ENCODE measurements at places on chromosomes 5 and 9.

DNA sequence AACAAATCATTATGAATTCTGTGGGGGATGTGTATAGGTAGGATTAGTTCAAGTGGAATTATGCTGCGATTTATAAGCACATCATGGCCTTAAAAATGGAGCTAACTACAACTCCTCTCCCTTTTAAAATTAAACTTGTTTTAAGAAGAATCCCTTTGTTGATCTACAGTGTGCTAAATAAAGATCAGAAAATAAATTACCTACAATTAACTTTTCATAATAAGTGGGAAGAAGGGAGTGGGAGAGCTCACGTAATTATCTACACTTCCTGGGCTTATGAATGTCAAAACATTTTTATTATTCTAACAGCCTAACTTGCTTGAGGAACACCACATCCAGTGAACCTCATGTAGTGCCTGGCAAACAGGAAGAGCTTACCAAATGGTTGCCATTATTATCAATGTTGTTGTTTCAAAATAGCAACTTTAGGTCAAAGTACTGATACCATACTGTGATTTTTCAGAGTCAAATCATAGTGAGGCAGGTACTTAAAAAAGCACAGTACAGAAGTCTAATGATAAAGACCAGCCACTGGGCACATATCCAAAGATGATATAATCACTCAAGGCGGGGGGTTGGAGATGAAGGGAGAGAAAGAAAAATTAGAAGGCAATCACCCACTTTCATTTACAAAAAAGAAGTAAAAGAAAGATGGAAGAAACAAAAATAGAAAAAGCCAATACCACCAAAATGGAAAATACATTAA, 174.0 kb downstream of the RAPGEF6 start:
- no peak for DNase-seq

DNA sequence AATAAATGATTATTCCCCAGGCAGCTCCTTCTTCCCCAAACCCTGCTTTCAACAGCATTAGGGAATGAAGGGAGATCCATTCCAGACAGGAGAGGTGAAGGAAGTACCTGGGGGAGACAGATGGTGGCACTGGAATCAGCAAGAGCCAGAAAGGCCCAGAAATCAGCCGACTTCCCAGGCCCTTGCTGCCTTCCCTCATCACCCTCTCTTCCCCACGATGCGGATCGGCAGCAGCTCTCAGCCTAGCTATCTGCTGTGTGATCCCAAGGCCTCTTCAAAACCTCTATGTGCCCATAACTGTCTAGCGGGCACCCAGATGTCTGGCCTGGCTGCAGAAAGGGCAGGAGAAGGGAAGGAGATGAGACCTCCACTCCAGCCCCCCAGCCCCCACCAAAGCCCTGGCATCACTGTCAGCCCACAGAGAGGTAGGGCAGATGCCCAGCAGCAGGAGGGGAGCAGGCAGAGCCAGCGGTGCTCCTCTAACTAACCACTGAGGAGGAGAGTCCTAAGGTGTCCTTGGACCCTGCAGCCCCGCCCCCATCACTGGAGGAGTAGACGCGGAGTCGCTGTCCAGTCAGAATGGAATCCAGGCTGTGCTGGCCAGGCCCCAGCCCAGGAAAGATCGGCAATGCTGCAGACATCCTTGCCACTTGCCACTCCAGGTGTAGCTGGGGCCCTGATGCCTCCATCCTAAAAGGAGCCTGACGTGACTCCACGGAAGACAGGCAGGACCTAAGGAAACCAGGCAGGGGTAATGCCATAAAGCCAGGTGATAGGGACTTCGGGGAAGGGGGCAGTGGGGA, 12.7 kb downstream of the CNTFR start:
- DNase-seq: no peak

GRCh38 chr9:72464857-72465592, 56.4 kb upstream of the TMC1 start:
- DNase-seq: no peak

- DNase-seq: no peak
These were observed 32.9 kb downstream of the FGD3 start for GRCh38 chr9:92980085-92980745.

DNA sequence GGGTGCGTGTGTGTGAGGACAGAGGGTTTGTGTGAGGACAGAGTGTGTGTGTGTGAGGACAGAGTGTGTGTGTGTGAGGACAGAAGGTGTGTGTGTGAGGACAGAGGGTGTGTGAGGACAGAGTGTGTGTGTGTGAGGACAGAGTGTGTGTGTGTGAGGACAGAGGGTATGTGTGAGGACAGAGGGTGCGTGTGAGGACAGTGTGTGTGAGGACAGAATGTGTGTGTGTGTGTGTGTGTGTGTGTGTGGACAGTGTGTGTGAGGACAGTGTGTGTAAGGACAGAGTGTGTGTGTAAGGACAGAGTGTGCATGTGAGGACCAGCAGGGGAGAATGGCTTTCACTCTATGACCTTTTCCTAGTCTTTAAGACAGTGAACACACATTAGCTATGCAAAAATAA, 63.1 kb upstream of the UBAC1 start:
- DNase-seq: no peak

DNA sequence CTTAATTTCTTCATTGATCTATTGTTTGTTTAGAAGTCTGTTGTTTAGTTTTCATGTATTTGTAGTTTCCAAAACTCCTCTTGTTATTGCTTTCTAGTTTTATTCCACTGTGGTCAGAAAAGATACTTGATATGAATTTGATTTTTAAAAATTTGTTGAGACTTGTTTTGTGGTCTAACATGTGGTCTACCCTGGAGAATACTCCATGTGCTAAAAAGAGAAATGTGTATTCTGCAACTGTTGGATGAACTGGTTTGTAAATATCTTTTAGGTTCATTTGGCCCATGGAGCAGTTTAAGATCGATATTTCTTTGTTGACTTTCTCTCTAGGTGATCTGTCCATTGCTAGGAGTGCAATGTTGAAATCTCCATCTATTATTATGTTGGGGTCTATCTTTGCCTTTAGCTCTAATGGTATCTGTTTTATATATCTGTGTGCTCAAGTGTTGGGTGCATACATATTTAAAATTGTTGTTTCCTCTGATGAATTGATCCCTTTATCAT, 150.6 kb upstream of the ATP10B start:
- DNase-seq: no peak

DNA sequence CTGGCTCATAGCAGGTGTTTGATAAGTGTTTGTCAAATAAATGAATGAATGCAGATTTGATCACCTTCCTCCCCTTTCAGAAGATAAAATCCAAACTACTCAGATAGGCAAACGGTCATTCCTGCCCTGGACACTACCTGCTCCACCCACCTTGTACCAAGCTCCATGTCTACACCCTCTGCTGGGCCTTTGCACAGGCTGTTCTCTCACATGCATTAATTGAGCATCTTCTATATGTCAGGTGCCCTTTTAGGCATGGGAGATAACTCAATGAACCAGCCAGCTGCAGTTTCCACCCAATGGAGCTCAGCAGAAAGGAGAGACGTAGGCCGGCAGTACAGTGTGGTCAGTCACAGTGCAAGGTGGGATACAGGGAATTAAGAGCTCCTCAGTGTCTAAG, 102.3 kb upstream of the CPEB4 start:
- DNase-seq: no peak

DNA sequence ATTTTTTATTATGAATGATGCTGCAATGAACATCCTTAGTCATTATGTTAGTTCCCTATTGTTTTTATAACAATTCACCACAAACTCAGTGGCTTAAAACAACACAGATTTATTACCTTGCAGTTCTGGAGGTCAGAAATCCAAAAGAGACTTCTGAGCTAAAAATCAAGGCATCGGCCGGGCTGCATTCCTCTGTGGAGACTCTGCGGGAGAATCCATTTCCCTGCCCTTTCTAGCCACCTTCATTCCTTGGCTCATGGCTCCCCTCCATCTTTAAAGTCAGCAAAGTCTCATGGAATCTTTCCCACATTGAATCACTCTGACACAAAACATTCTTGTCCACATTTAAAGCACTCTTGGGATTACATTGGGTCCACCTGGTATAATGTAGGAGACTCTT, 38.6 kb downstream of the SNX18 start:
- DNase-seq: no peak

DNA sequence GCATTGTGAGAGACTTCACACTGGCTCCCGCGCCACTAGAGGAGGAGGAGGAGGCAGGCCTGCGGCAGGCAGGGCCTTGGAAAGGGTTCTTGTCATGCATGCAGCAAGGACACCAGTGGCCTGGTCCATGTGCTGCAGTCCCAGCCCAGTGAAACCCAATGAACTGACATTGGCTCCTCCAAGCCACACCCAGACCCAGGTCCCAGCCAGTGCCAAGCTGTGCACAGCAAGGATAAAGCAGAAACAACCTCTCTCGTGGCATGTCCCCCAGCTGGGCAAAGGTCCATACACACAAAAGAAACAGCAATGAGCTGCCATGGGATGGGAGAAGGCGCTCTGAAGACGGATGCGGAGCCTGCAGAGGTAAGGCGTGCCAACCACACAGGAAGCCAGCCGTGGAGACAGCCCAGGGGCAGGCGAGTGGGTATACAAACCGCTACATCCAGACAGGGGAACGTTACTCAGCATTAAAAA, 89.2 kb downstream of the SEMA4D start:
- no peak for DNase-seq

DNA sequence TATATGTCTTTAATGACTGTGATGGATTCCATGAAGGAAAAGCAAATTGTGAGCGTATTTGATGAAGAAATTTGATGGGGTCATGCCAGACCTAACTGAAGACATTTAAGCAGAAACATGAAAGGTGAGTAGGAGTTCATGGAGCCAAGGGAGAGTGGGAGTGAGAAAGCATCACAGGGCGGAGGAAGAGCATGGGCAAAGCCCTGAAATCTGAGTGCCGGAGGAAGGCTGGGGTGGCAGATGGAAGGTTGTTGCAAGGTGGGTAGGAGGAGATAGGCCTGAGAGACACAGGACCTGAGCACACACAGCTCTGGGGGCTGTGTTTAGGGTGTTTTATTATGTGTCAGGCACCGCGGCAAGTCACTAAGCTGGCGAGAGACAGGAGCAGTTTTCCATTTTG, 100.3 kb upstream of the SPOCK1 start:
- no peak for DNase-seq

- DNase-seq: no peak
These were observed 1.2 kb downstream of the G3BP1 start for GRCh38 chr5:151772846-151773561.

GRCh38 chr9:38683336-38683735, 36.6 kb downstream of the FAM240B start:
- no peak for DNase-seq

- no peak for DNase-seq
These were observed 11.1 kb upstream of the CDC42SE2 start for GRCh38 chr5:131252824-131253171.

DNA sequence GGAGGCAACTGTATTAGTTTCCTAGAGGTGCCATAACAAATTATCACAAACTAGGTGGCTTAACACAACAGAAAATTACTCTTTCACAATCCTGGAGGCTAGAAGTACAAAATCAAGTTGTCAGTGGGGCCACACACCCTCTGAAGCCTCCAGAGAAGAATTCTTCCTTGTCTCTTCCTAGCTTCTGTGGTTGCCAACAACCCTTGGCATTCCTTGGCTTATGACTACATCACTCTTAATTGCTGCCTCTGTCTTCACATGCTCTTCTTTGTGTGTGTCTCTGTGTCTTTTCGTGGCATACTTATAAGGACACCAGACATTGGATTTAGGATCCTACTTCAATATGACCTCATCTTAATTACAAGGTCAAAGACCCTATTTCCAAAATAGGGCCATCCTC, 327.5 kb downstream of the CHSY3 start:
- DNase-seq: no peak

- no peak for DNase-seq
These were observed 553.2 kb downstream of the DTWD2 start for GRCh38 chr5:118435131-118435530.

GRCh38 chr9:14985419-14985818, 75.2 kb upstream of the FREM1 start:
- no peak for DNase-seq

DNA sequence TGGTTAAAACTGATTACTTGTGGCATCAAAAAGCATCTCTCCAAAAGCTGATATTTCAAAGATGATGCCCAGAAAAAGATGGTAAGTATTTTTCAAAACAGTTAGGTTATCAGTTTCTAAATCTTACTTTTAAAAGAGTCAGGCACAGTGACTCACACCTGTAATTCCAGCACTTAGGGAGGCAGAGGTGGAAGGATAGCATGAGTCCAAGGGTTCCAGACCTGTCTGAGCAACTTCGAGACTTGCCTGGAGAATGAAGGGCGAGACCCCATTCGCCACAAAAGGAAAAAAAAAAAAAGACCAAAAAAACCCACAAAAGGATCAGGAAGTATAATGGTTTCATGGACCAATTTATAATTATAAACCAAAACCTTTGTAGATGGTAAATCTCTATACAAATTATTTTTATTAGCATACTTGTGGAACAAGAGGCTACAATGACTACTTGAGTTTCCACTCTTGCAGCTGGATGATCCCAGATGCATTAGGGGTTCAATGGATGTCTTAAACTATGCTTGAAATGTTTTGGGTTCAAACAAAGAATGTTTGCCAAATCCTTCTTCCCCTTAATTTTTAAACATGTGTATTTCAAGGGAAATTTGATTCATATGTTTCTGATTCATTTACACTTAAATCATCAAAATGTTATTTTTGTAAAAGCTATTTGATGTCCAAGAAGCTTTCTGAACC, 96.1 kb downstream of the ADAMTSL1 start:
- no peak for DNase-seq

DNA sequence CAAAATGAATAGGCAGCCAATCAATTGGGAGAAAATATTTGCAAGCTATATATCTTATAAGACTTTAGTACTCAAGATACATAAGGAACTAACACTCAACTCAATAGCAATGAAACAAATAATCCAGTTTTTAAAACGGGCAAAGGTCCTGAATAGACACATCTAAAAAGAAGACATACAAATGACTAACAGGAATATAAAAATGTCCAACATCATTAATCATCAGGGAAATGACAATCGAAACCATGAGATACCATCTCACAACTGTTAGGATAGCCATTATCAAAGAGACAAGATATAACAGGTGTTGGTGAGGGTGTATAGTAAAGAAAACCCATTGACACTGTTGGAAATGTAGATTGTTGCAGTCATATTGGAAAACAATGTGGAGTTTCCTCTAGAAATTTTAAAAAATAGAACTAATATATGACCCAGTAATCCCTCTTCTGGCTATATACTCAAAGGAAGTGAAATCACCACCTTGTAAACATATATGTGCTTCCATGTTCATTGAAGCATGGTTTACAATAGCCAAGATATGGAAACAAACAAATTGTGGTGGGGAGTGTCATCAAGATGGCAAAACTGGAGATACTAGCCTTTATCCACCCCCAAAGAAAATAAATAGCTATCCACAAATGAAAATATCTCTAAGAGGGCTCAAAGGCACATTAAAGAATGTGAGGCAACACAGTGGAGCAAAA, 13.9 kb upstream of the BTNL3 start:
- no peak for DNase-seq

GRCh38 chr9:114995681-114996221, 65.4 kb upstream of the TNFSF8 start:
- DNase-seq: no peak
